ENCODE measurements at places on chromosomes 5 and 9.

GRCh38 chr9:101585740-101586139 is 9.0 kb downstream of the PPP3R2 start:
- DNase-seq, result no peak

DNA sequence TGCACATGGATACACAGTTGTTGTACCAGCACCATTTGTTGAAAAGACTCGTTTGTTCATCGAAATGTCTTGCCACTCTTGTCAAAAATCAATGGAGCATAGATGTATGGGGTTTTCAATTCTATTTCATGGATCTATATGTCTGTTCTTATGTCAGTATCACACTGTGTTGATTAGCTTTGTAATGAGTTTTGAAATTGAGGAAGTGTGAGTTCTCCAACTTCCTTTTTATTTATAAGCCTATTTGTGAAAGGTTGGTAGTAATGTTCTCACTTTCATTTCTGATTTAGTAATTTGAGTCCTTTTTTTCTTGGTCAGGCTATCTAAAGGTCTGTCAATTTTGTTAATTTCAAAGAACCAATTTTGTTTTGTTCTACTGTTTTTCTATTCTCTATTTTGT is 26.1 kb downstream of the ZNF510 start:
- no peak for DNase-seq

DNA sequence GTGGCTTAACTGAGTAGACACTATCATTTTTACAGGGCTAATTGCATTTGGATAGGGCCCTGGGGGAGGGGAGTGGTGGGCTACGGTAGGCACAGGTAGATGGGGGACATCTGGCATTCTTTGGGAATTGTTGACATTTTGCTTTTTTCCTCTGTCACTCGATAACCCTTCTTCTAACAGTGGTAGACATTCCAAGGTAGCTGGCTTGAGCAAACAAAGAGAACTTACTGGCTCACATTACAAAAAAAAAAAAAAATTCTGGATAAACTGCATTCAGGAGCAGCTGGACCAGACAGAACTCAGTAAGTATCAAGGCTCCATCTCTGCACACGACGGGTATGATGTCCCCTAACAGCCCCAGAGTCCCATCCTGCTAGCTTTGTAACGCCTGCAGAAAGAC is 585.2 kb downstream of the ZNF608 start:
- DNase-seq, result no peak

- no peak for DNase-seq
Observed at GRCh38 chr5:1735320-1735970, 64.2 kb downstream of the MRPL36 start.

DNA sequence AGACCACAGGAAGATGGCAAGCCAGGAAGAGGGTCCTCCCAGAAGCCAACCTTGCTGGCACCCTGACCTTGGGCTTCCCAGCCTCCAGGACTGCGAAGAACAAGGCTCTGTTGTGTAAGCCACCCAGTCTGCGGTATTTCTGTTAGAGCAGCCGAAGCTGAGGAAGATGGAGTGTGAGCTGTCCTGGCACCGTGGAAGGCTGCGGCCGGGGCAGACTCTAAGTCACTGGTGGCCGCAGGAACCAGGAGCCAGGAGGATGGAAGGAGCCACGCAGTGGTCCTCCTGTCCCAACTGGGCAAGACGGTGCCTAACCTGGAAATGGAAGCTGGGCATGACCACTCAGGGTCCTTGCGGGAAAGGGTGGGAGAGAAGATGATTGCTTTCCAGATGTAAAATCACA is 89.1 kb downstream of the ZNF354C start:
- DNase-seq, result no peak

GRCh38 chr5:180287404-180287803 is 4.5 kb downstream of the MAPK9 start:
- no peak for DNase-seq

DNA sequence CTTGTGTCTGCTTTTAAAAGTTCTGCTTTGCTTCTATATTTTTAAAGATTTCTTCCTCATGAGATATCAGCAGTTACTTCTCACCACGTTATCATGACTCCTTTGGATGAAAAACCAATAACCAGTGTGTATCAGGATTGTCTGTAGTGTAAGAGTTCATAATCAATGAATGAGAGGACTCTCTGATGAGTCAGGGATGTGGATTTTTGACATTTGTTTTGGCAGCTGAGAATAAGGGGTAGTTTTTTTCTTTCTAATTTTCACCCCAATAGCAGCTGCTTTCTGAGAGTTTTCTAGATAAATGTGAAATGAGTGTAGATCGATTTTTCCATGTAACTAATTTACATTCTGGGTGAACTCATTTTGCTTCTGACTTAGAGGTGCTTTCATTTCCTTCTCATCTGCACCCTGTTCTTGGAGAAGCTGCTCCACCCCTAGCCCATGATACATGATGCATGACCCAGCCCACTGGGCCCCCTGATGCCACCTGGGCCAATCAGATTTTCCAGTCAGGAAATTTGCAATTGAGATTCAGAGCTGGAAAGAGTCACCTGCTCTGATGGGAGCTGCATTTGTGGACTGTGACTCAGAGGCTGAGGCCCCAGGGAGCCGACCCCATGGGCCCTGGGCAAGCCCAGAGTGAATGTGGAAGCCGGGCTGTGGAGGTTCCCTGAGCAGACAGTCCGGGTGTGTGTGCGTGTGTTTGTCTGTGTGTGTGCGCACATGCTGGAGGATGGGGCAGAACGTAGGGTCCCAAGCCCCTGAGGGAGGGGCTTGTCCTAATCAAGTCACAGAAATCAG is 159.3 kb downstream of the RGS3 start:
- DNase-seq, result no peak

- no peak for DNase-seq
Observed at GRCh38 chr5:133496631-133497030, 115.7 kb downstream of the FSTL4 start.

DNA sequence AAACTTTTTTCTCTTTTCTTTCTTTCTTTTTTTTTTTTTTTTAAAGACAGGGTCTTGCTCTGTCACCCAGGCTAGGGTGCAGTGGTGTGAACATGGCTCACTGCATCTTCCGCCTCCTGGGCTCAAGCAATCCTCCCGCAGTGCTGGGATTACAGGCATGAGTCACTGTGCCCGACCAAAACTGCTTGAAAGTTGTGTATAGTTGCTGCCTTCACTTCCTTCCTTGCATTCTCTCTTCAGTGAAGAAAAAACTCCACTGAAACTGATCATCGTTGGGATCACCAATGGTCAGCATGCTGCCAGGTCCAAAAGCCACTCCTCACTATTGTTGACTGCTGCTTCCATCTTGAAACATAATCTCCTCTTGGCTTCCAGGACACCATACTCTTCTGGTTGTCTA is 66.6 kb upstream of the CTNNA1 start:
- no peak for DNase-seq

DNA sequence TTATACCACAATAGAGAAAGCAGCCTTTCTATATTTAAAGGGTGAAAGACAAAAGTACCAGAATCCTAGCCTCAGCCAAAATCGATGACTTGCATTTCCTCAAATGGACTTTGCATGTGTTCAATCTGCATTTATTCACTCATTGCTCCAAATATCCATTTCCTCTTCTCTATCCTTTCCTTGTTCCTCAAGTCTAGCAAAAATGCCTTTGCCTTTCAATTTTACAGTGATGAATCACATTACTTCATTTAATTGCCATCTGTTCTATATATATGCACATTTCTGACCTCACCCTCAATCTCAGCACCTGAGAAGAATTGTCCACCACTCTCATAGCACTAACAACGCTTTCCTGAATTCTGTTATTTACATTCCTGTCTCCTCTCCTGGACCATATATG is 329.5 kb downstream of the CTNND2 start:
- DNase-seq, result no peak

GRCh38 chr5:137357436-137357835 is 141.7 kb downstream of the SPOCK1 start:
- DNase-seq, result no peak

DNA sequence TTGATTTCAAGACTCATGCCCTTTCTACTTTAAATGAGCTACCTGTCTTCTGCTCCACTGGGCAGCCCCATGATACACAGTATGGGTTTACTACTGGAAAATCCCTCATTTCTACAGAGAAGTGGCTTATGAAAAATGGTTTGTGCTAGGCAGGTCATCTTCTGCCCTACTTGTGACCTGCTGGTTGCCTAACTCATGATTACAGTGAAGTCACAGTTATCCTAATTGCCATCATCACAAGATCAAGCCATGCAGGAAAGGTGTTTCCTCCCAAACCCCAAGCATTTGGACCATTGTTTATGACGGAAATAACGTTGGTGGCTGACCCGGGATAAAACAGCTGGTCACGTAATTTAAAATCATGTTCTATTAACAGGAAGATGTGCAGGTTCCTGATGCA is 330.6 kb downstream of the ACTL7B start:
- DNase-seq, result no peak

GRCh38 chr9:136920069-136920468 is 24.5 kb downstream of the FBXW5 start:
- DNase-seq, result no peak

DNA sequence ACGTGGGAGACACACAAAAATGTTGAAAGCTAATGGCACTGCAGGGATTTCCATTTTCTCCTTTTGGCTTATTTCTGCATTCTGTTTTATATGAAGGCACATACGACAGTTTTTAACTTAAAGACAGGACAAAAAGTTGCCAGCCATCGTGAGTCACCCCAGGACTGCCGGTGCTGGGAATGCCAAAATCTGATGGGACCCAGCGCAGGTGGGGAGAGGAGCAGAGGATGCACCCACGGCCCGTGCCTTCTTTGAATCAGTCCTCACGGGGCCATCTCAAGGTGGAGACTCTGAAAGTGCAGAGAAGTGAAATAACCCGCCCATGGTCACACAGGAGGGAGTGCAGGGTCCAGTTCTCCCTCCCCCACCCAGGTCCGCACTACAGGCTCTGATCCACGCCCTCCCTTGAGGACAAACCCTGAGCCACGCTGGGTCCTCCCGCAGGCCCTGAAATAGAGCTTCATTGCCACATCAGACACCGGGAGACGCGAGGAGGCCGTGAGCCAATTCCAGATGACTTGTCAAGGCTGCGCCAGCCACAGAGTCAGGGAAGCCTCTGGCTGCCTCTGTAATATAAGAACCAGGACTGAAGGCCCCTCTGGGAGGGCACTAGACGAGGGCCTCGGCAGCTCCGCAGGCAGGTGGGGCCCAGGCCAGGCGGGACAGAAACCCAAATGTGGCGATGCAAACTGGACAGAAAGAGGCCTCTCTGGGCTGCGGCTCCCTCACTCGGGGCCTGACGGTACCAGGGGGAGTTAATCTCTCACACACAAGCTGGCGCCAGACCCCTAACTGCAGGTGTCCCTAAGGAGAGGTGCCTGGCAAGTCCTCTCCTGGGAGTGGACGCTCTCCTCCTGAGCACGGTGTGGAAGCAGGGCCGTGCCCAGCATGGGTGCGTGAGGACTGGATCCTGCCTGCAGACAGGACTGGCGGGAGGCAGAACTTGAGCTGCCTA is 22.9 kb downstream of the ADAMTS2 start:
- no peak for DNase-seq

DNA sequence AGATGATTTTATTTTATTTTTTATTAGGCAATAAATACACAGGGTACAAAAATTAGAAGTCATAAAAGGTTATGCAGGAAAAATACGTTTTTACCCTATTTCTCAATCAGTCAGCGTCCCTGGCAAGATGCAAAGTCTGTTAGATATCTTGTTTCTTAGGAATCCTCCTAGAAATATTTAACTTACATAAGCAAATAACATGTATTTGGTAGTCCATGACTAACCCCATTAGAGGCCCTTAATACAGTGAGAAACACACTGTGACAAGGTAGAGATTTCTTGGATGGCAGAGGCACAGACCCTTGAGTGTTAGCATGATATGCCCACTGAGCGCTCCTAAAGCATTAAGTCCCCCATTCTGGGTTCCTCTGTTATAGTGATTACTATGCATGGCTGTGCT is 121.2 kb upstream of the ADAMTSL1 start:
- no peak for DNase-seq

GRCh38 chr5:148268566-148268965 is at the start of gene SPINK13:
TSS of gene SPINK13 (plus strand) at chr5:148268794. CDS start at chr5:148270073, 1,279 bp downstream.
- peak; percentile 7 for DNase-seq

GRCh38 chr9:103789686-103790085 is 304.4 kb upstream of the SMC2 start:
- no peak for DNase-seq

GRCh38 chr9:133948131-133948530 is 44.0 kb downstream of the VAV2 start:
- DNase-seq, result no peak

DNA sequence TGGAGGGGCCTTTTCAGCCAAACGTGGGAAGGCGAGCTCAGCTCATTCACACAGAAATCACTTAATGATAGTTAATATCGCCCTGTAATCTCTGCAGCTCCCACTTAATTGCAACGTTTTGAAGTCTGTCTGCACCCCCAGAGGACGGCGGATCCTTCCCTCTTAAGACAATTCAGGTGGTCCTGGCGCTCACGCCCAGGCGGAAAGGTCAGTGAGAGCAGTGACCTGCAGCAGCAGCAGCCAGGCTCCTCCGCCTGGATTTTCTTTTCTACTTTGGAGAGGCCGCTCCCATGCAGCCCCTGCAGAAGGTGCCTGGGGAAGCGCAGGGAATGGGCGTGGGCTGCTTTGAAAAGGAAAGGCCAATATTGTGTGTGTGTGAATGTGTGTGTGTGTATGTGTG is 400.9 kb upstream of the IRX1 start:
- no peak for DNase-seq

DNA sequence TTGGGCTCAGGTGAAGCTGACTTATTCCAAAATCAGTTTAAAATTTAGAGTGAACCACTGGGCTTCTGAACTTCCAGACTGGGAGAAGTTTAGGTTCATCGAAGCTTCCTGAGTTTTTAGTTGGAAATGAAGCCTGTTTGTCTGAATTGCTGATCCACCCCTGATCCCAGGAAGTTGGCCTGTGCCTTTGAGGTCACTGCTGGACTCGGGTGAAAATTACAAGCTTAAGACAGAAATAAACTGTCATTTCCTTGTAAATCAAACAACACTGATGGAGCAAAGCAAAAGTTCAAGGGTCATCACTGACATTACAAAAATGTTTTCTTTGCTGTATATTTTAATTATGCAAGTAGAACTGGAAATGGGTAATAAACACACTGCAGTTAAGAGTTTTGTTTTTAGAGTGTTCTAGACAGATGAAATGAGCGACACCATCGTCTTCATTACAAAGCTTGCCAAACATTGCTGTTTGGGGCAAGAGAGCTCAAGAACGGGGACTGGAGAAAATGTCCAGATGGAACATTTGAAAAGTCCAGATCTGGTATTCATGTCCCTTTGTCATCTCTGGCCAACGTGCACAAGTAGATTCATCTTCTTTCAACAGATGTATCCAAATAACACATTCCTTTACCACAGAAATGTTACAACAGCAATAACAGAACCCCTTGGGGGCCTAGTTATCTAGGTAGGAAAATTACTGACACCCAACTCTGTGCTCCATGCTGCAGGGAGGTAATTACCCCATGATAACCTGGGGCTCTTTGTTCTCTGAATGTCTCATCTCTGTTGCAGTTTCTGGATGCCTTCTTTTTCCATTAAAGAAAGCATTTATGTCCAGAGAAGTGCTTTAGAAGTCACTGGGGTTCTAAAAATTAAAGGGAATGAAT is 142.4 kb upstream of the ERCC6L2 start:
- no peak for DNase-seq

GRCh38 chr5:122180146-122180712 is 50.9 kb downstream of the ZNF474 start:
- no peak for DNase-seq

Data from AG04449 (cell line).